ENCODE measurements at places on chromosomes 11 and 22.

DNA sequence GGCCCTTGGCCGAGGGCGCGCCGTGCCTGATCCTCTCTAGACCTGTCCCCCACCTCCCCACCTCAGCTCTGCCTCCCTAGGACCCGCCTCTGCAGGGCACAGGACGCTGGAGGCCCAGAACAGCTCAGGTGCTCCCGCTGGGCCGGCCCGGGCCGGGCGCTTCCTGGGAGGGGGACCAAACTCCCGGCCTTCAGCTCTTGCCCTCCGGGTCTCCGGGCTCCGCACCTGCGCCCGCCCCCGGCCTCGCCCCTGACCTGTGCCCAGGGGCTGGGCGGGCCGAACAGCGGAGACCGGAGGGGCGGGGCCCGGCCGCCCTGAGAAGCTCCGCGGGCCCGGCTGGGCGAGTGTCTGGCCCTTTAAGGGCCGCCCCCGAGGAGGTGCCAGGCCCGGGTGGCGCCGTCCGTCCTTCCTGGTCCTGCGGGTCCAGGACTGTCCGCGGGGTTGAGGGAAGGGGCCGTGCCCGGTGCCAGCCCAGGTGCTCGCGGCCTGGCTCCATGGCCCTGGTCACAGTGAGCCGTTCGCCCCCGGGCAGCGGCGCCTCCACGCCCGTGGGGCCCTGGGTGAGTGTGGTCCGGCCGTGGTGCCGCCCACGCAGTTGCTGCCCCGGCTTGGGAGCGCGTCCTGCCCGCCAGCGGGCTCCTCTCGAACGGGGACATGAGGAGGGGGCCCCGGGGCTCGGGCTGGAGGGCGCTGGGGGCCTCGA is at the start of gene SSH3:
Gene SSH3, plus strand, starts transcription at position 399 of the 703 bp plus-strand sequence. Its CDS starts 96 bp downstream, at position 495.
- peak within 1 kb of the TSS; percentile 52 for H3K27ac ChIP-seq
- DNase-seq: peak; percentile 47
- peaks cover 36% of the 10 kb centered on the region for H3K4me1 ChIP-seq
- H3K4me3 ChIP-seq: peak within 1 kb of the TSS; percentile 89

DNA sequence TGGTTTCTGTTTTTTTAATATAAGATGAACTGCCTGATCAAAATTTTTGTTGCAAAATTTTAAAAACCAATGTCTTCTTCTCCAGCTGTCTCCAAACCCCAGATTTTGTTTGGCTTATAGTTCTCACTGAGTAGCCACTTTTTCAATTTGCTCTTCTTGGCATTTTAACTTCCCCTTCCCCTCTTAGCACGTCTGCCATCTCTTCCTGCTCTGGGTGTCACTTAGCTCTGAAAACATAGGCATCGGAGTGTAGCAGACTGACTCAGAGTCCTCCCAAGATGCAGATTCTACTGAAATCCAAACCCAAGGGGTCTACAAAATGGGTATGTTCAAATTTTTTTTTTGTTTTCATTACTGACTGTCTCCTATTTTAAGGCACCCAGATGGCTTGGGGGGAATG is 270.3 kb upstream of the KIRREL3 start:
- DNase-seq: no peak
- no peaks in the 10 kb centered on the region for H3K4me1 ChIP-seq
- no peaks in the 10 kb centered on the region for H3K36me3 ChIP-seq
- no peaks in the 10 kb centered on the region for H3K27me3 ChIP-seq

DNA sequence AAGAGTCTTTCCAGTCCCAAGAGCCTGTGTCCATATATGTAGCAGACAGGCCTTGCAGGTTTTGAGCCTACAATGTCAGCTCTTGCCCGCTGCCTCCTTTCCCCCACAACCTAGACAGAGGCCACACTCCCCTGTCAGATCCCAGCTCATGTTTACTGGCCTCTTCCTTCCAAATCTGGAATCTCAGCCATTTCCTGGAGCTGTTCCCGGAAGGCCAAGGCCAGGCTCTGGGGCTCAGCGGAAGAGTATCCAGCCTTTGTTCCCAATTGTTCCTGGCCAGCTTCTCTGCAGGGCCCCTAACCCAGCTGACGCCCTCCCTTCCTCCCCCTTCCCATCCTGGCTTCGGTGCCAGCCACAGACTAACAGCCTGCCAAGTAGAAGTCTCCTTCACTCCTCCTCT is 1.0 kb upstream of the ROBO4 start:
- DNase-seq: no peak
- no peaks in the 10 kb centered on the region for H3K4me1 ChIP-seq
- no peaks in the 10 kb centered on the region for H3K36me3 ChIP-seq
- no peak overlapping the region for H3K4me3 ChIP-seq
- no peaks in the 10 kb centered on the region for H3K27me3 ChIP-seq
- peak overlapping the region; percentile 48 for H3K27ac ChIP-seq

DNA sequence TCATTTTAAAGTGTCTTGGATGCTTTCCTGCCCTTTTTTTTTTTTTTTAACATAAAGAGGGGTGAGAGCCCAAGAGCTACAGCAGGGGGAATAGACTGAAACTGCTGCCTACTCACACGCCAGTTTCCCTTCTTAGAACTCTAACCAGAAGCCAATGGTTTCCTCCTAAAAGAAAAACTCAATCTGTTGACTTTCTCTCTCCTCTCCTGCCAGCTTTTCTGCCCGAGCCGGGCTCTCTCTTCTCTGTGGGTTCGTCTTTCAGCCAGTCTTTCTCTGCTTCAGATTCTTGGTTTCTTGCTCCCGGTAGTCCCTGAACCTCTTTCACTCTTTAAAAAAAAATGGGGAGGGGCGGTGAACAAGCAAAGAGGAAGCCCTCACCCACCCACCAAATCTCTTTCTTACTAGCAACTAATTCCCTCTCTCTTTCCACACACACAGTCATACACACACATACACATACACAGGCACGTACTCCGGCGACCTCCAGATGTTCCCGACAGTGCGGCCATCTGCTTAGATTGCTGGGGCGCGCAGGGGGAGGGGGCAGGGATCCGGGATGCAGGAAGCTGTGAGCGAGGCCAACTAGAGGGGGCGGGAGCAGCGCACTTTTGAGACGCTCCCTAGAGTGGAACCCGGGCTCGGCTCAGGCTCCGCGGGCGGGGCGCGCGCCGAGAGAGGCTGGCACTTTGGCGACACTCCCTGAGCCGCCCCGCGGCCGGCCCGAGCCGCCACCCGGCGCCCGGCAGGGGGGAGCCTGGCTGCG is 444 bp upstream of the TSKU start:
- H3K4me1 ChIP-seq: peaks cover 14% of the 10 kb centered on the region
- H3K27me3 ChIP-seq: no peaks in the 10 kb centered on the region
- H3K36me3 ChIP-seq: no peaks in the 10 kb centered on the region
- peak overlapping the region; percentile 85 for H3K4me3 ChIP-seq
- peak; percentile 90 for DNase-seq

- H3K27ac ChIP-seq: no peak overlapping the region
- H3K27me3 ChIP-seq: no peaks in the 10 kb centered on the region
- H3K4me1 ChIP-seq: no peaks in the 10 kb centered on the region
These were observed 9.5 kb downstream of the IRF7 start for GRCh38 chr11:606245-606644.

DNA sequence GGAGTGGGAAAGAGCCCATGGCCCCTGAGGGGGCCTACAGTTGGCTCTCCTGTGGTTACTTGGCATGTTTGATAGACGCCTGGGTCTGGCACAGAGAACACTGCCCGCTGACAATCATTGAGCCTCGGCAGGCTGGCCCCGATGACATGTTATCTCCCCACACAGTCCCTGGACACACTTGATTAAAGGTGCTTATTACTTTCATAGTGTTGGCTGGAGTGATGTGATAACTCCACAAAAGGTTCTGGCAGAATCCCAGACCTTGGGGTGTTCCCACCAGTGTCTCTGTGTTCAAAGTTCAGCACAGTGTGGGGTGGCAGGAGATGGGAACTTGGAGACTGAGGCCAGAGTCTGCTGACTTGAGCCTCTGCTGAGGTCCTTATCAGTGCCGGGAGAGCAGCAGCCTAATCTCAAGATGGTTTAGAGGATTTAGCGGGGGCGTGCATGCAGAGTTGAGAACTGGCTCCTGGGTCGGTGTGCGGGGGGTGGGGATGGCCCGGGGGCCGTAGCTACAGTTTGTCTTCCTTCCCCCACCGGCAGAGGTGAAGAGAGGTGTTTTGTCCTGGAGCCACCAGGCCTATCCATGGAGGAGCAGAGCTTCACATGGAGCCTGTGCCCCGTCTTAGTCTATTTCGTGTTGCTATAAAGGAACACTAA is 22.5 kb downstream of the PARVB start:
- peaks cover 4% of the 10 kb centered on the region for H3K36me3 ChIP-seq
- H3K4me1 ChIP-seq: no peaks in the 10 kb centered on the region
- no peak for DNase-seq
- no peaks in the 10 kb centered on the region for H3K27me3 ChIP-seq
- H3K4me3 ChIP-seq: no peak overlapping the region
- no peak overlapping the region for H3K27ac ChIP-seq

DNA sequence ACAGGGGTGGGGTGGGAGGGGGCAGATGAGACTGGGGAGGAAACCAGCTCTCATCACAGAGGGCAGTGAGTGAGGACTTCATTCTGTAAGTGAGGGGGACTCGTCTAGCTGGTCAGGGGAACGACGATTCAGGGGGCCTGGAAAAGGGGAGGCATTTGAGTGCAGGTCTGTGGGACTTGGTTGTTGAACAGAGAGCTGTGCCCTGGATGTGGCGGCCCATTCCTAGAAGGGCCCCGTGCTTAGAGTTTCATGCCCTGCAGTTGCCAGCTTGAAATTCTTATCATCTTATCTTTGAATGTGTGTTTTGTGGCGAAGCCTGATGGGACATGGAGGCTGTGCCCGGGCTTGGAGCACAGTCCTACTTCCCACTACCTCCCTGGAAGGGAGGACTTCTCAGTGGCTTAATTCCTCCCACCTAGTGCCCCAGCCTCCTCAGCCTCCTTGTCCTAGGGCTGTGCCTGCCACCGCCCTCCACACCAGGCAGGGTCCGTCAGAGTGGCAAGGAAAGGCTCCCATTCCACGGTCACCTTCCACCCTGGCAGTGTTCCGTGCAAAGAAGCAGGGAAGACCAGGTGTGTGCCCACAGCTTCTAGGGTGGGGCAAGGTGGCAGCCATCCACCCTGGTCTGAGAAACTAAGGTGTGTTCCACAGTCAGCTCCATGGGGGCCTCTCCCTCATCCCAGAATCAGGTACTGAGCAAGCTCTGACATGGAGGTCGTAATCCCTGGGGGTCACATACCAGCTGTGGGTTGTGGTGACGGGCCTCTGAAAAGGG is 59.7 kb upstream of the LMO1 start:
- DNase-seq: no peak
- no peak overlapping the region for H3K4me3 ChIP-seq
- H3K27ac ChIP-seq: no peak overlapping the region
- peaks cover 8% of the 10 kb centered on the region for H3K4me1 ChIP-seq

GRCh38 chr22:39917776-39918495 is 17.1 kb downstream of the GRAP2 start:
- H3K36me3 ChIP-seq: no peaks in the 10 kb centered on the region
- DNase-seq: no peak
- no peaks in the 10 kb centered on the region for H3K27me3 ChIP-seq
- no peak overlapping the region for H3K27ac ChIP-seq

GRCh38 chr11:130649801-130650200 is 201.4 kb downstream of the ADAMTS15 start:
- no peak overlapping the region for H3K27ac ChIP-seq
- H3K4me3 ChIP-seq: no peak overlapping the region
- peaks cover 29% of the 10 kb centered on the region for H3K4me1 ChIP-seq

DNA sequence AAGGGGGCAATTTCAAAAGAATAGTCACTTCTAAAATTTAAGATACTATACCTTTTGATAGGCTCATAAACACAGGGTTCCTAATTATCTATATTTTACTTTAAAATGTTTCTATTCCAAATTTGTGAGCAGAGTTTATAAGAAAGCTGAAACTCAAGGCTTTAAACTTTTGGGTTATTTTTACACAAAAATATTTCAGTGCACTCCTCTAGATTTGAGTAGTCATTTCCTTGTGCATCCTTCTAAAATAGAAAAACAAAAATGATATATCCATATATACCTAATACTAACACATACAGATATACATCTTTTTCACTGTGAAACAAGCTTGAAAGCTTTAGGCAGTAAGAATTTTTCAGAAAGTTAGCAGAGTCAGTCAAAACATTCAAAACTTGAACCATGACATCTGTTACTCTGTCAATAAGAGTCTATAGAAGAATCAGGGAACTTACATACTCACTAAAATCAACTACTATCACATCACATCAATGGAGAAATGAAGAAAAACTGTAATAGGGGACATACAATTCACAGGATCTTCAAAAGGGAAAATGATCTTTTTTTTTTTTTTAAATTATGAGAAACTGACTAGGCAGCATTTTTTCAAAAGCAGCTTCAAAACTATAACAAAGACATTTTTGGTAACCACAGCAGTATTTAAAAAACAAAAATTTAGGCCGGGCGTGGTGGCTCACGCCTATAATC is 5.1 kb downstream of the PHF21A start:
- no peak for DNase-seq
- H3K36me3 ChIP-seq: no peaks in the 10 kb centered on the region
- no peak overlapping the region for H3K4me3 ChIP-seq

GRCh38 chr11:45512471-45513148 is 152.8 kb downstream of the CHST1 start:
- H3K36me3 ChIP-seq: no peaks in the 10 kb centered on the region
- no peaks in the 10 kb centered on the region for H3K27me3 ChIP-seq

- H3K27ac ChIP-seq: no peak overlapping the region
- no peak for DNase-seq
- H3K4me3 ChIP-seq: no peak overlapping the region
These were observed 194.0 kb upstream of the CADM1 start for GRCh38 chr11:115698243-115698642.

DNA sequence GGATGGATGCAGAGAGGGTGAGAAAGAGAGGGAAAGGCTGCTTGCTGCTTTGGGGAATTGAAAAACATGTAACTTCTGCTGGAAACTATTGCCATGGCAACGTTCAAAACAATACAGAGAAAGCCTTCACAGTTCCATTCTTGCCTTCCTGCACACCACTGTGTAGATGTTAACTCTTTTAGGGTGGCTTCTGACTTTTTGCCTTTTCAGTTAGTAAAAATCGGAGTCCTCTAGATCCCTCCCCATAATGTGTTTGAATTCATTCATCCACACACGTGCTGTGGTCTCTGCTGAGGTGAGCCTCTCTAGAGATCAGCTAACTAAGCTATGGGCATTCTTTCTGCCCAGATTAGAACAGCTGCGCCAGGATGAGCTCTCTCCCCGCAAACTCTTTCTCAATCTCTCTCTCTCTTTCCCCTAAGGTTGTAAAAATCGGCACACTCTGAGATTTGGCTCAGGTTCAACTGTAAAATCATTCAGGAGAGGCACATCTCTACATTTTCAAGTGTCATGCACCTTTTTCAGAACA is 1178.3 kb downstream of the LRRC4C start:
- H3K36me3 ChIP-seq: no peaks in the 10 kb centered on the region
- H3K27ac ChIP-seq: peak overlapping the region; percentile 87
- H3K27me3 ChIP-seq: no peaks in the 10 kb centered on the region
- no peak for DNase-seq
- peaks cover 7% of the 10 kb centered on the region for H3K4me1 ChIP-seq
- no peak overlapping the region for H3K4me3 ChIP-seq

DNA sequence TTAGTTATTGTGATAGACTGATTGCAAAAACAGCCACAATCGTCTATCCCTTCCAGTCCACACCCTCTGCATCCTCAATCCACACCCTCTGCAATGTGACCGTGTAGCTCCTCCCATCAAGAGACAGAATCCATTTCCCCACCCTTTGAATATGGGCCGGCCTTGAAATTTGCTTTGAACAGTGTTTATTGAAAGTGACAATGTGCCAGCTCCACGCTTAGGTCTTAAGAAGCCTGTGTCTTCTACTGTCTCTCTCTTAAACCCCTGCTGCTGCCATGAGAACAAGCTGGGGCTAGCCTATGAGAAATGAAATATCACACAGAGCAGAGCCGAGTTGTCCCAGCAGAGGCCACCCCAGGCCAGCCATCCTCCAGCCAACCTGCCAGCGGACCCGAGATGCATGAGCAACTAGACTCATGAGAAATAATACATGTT is 22.3 kb upstream of the MICAL2 start:
- H3K36me3 ChIP-seq: no peaks in the 10 kb centered on the region
- H3K4me3 ChIP-seq: no peak overlapping the region
- no peaks in the 10 kb centered on the region for H3K27me3 ChIP-seq
- peaks cover 55% of the 10 kb centered on the region for H3K4me1 ChIP-seq
- H3K27ac ChIP-seq: peak overlapping the region; percentile 25
